ENCODE measurements at places on chromosomes 2 and 18. TPM values are rescaled to one million over a fixed set of nuclear protein-coding genes. Genes with fewer than 3 reads are reported as not detected.
A peak's percentile ranks its signal among the peaks of the same experiment; 100 is the strongest.

- no peak for DNase-seq
Measured at GRCh38 chr2:224970311-224970710, 72.0 kb downstream of the DOCK10 start.

GRCh38 chr2:46298522-46299353 lies 1.5 kb downstream of the EPAS1 start:
- peak; percentile 47 for DNase-seq

GRCh38 chr2:38806015-38806732 lies 28.2 kb downstream of the GEMIN6 start:
- no peak for DNase-seq

- DNase-seq, result no peak
Measured at GRCh38 chr2:69126341-69126740, 113.4 kb downstream of the ANTXR1 start.

DNA sequence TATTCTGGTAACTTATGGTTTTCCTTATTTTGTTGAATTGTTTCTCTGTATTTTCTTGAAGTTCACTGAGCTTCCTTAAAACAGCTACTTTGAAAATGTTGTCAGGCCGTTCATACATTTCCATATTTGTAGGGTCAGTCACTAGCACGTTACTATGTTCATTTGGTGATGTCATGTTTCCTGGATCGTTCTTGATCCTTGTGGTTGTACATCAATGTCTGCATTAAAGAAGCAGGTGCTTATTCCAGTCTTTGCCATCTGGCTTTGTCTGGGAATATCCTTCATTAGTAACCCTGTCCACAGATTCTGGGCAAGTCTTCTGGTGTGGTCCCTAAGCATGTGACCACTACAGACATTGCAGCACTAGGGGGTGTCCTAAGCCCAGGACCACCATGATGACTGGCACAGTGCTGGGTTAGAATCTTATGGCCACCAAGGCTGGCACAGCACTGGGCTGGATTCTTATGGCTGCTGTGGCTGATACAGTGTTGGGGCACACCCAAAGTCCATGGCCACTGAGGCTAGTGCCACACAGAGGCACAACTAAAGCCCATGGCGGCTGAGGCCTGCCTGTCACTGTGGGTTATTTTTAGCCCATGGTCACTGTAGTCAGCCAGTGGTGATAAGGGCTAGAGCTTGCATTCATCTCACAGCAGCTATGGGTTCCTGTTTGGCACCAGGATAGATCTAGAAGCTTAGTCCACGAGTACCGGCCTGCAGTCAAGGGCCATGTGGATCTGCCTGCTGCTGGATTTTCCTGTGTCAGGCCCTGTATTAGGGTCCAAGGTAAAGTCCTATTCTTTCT lies 13.2 kb downstream of the VWA3B start:
- no peak for DNase-seq

GRCh38 chr2:100071335-100072043 lies 70.9 kb downstream of the AFF3 start:
- no peak for DNase-seq

GRCh38 chr2:171858397-171858958 lies 35.6 kb downstream of the SLC25A12 start:
- DNase-seq, result no peak

DNA sequence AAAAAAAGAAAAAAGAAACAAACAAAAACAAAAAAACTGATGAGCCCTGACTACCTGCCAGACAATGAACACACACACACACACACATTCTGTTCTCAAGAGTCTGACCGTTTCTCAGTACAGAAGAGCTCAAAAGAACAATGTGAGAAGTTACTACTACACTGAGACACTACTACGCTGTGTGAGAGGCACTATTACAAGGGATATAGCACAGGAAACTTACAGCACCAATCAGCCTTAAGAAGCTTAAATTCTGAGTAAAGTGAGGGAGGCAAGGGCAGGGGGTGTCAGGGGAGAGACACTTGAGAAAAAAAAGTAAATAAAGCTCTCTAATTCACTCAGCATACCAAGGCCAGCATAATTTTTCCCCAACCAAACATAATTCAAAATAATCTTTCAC lies 32.5 kb downstream of the WDR33 start:
- DNase-seq, result no peak

DNA sequence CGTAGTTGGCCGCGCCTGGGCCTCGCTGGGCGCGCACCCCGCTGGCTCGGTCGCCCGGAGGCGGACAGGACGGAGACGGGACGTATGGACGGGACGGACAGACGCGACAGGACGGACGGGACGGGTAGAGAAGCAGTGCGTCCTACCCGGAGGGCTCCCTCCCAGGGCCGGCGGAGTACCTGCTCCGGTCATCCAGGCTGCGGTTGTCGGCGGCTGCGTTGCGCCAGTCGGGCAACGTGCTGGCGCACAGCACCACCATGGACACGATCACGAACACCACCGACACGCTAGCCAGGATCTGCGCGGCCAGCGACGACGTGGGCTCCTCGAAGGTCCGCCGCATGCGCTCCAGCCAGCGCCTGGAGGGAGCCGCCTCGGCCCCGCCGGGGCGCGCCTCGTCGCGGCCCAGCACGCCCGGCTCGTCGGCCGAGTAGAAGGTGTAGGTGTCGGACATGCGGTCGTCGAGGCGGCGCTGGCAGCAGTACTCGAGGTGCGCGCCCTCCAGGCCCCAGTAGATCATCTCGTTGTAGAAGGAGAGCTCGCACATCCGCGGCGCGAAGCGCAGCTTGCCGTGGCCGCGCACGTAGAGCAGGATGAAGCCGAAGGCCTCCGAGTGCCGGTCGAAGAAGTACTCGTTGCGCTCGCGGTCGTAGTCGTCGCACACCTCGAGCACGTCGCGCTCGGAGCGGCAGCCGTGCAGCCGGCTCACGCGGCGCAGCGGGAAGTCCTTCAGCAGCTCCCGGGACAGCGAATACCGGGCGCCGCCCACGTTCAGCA lies 903 bp downstream of the KCNG3 start:
- DNase-seq, result no peak

DNA sequence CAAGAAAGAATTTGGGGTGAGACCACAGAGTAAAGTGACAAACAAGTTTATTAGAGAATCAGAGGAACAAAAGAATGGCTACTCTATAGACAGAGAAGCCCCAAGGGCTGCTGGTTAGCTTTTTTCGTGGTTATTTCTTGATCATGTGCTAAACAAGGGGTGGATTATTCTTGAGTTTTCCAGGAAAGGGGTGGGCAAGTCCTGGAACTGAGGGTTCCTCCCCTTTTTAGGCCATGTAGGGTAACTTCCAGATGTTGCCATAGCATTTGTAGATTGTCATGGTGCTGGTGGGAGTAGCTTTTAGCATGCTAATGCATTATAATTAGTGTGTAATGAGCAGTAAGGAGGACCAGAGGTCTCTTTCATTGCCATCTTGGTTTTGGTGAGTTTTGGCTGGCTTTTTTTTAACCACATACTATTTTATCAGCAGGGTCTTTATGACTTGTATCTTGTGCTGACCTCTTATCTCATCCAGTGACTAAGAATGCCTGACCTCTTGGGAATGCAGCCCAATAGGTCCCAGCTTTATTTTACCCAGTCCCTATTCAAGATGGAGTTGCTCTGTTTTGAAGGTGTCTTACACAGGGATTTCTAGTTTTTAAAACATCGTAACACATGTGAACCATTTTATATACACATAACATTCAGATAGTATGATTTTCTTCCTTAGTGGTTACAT lies 77.8 kb downstream of the MYO1B start:
- DNase-seq, result peak; percentile 75

DNA sequence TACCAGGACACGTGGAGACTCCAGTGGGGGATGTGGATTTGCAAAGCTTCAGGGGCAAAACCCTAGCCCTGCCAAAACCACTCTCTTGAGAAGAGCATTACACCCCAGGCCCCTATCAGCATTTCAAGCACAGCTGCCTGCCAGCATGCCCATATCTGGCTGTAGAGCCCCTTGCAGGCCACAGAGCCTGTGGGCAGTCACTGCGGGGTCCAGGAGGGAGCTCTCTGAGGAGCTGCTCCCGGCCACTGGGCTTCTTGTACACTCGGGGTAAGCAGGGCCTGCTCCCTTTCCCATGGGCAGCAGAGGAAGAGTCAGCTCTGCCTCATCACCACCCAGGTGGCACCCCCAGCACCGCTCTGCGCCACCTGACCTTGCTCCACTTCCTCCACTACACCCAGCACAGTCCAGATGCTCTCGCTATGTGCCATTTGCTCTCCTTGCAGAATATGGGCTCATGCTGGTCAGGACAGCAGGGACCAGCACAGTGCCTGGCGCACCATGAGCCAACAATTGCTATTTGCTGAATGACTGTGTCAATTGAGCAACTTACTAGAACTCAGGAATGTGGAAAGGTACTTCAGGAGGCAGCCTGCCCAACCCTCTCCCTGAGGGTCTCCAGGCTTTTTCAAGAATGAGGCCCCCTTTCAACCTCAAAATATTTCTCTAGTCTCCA lies 7.4 kb downstream of the CHST10 start:
- no peak for DNase-seq

- DNase-seq, result no peak
Measured at GRCh38 chr2:44707945-44708660, 233.4 kb upstream of the SIX3 start.

DNA sequence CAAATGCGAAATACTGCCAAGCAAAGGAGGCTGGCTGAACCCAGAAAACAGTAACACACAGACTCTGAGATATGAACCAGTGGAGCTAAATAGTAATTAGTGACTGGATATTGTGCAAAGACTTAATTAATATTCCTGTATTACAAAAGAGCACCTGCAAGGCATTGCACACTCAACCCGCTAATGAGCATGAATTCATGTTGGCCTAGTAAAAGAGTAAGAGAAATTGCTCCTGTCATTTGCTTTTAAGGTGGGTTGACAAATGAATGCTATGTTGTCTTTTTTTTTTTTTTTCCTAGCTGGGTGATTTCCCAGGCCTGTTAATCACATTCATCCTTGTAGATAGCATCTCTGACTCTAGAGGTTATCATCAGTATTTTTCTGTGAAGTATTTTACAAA lies 87.0 kb upstream of the CERS6 start:
- no peak for DNase-seq

DNA sequence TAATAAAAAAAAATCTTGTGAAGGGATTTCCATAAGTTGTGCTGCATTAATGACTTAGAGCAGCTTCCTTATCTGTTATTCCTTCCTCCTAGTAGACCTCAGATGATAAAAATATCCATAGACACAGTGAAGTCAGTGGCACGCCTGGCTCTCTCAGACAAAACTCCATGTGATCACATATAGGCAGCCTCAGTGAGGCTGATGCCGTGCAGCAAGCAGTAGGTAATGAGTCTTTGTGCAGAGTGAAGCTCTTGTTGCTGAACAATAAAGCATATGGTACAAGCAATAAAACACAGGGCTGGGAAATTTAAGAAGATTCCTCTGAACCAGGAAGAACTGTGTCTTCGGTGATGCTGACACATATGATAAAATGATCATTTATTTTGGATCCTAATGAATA lies 102.7 kb downstream of the CSRNP3 start:
- DNase-seq, result no peak

GRCh38 chr2:68744366-68744912 lies 9.8 kb downstream of the ARHGAP25 start:
- peak; percentile 10 for DNase-seq

GRCh38 chr2:72214429-72215143 lies 66.9 kb upstream of the CYP26B1 start:
- peak; percentile 5 for DNase-seq

DNA sequence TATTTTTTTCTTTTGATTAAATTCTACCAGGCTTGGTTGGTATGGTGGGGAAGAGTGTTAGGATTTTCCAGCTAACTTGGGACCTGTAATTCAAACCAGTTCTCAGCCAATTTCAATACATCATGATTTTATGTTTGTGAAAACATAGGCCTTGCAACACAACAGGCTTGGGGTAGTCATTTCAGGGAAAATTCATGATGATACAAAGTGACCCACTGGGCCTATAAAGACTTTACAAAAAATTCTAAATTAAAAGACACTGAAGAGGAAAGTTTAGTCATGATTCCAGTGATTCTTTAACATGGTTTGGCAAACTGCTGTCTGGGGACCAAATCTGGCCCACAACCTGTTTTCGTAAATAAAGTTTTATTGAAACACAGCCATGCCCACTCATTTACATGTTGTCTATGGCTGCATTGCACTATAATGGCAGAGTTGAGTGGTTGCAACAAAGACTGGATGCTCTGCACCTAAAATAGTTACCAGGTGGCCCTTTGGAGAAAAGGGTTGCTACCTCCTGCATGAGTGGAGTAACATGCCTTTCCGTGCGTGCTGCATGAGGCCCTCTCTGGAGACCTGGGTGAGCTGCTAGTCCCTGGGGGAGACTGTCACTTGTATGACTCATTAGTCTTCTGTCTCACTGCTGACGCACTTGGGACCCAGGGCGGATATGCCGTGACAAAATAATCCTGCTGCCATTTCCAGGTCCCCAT lies 73.6 kb downstream of the NPAS2 start:
- DNase-seq, result peak; percentile 98

GRCh38 chr2:158138255-158138654 lies 36.6 kb downstream of the UPP2 start:
- DNase-seq, result no peak

DNA sequence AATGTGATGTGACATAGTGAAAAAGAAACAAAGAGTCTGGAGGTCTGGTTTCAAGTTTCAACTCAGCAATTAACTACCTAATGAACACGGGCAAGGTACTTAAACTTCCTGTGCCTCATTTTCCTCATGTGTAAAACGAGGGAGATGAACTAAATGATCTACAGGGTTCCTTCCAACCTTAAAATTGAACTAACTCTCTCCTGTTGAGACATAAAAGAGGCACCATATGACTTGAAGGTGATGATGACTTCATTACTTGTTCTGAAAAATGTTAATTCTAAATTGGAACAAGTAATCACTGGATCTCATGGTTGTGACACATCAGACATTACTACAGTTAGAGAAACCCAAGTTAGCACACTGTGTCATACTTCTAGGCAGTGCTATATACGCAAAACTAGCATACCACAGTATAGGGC lies 8.9 kb upstream of the REL start:
- no peak for DNase-seq

The CHCHD5 gene
- total RNA-seq, result 32.2 TPM

The FOXI3 gene
- not detected for total RNA-seq

The MTLN gene
- 108 TPM for total RNA-seq

The RMDN2 gene
- 9.6 TPM for total RNA-seq

The CLEC4F gene
- total RNA-seq, result not detected

The ZNF514 gene
- 8.9 TPM for total RNA-seq

The LYG1 gene
- total RNA-seq, result 0.49 TPM

Measured in RPMI7951 (cell line).